ENCODE measurements at places on chromosomes 6 and 20.

DNA sequence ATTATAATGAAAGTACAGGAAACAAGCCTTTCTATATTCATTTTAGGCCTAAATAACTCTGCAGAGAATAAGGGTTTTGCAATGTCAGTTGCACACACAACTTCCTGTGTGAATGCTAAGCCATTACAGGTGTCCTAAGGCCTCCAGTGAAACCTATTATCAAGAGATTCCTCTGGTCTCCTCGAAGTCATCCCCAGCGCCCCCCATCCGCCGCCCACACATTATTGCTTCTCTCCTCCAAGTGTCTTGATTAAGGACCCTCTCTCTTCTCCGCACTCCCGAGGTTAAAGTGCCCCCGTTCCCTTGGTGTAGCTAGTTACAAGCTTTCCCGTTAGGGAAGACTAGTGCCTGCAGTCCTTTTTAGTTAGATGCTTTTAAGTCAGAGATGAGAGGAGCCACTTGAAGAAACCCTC, 1.3 kb downstream of the HIVEP2 start:
- DNase-seq = no peak

- peak; percentile 95 for DNase-seq
Observed at GRCh38 chr20:35320396-35321126, 28.3 kb upstream of the FAM83C start.

GRCh38 chr20:21796059-21796458, 90.6 kb downstream of the PAX1 start:
- DNase-seq = no peak

GRCh38 chr6:82196161-82196560, 51.4 kb downstream of the IBTK start:
- no peak for DNase-seq

DNA sequence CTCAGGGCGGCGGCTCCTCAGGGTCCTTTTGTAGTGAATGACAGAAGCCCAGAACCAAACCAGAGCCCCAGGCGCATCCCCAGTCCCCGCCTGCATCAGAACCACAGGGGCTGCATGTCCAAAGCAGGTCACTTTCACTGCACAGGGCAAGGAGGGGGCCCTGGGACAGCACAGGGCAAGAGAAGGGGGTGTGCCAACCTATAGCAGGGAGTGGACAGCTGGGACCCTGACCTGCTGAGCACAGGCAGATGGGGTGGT, 501.4 kb downstream of the PREX1 start:
- DNase-seq = no peak

GRCh38 chr20:31819083-31819784, at the start of gene MYLK2:
TSS of gene MYLK2 (plus strand) at chr20:31819356. CDS start at chr20:31819581, 225 bp downstream.
- no peak for DNase-seq

GRCh38 chr6:2756241-2756640, 5.5 kb upstream of the MYLK4 start:
- DNase-seq = no peak

DNA sequence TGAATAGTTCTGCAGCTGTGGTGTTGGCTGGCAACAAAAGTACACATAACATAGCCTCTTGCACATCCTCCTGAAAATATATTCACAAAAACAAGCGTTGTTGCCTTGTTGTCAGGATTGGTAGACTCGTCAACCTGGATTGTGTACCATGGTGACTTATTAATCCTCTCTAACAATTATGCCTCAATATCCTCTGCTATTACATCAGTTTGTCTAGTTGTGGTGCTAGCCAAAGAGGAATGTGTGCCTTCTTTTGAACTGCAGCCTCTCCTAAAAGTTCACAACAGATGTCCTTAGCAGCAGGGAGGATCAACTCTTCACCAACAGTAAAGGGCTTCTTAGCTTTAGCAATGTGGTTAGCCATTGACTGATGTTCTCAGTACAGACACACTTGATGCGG, 3.6 kb upstream of the SF3B5 start:
- DNase-seq = no peak

Measured in brain microvascular endothelial cell (primary cell).